ENCODE measurements at places on chromosomes 13 and 19.
A peak's percentile ranks its signal among the peaks of the same experiment; 100 is the strongest.

DNA sequence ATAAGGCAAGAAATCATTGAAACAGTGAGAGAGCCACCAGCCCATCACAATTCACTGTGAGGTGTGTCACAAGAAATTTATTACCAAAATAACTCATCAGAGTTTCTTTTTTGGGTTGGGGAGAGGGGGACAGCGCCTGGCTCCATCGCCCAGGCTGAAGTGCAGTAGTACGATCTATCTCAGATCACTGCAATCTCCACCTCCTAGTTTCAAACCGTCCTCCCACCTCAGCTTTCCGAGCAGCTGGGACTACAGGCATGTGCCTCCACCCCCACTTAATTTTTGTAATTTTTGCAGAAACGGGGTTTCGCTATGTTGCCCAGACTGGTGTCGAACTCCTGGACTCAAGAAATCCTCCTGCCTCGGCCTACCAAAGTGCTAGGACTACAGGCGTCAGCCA lies 3.6 kb downstream of the IFNL1 start:
- DNase-seq = no peak

GRCh38 chr19:58562122-58563033 lies 4.0 kb upstream of the UBE2M start:
- peak; percentile 50 for DNase-seq

- no peak for DNase-seq
Measured at GRCh38 chr19:55392820-55393761, 7.4 kb downstream of the RPL28 start.

DNA sequence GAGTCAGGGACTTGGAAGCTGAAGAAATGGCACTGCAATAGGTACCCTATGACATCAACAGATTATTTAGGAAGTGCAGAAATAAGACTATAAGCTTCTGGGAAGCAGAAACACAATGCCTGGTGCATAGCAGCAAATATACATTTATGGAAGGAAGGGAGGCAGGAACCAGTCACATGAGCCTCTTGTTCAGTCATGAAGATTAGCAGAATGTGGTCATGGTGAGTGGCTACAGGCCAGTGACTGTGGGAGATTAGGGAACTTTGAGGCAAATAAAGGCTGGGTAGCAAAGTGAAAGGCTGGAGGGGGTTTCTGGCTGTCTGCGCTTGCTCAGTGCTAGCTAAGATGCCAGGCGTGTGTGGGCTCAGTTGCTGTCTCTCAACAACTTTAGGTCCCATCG lies 96.3 kb downstream of the EPSTI1 start:
- DNase-seq = peak; percentile 31

DNA sequence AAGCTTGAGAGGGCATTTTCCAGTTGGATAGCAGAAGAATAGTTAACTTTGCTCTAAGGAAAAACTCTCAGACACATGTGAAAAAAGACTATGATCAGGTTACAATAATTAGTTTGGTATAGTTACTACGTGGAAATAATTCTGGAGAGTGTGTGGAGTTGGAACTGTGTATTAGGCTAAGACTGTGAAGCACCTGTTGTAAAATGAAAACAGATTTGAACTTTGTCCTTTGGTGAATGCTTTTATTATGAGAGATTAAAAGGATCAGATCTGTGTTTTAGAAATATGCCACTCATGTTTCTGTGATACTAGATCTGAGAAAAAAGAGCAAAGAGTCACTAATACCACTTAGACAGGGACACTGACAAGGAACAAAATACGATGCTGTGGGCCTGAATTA lies 807.5 kb upstream of the ATXN8OS start:
- DNase-seq = no peak

DNA sequence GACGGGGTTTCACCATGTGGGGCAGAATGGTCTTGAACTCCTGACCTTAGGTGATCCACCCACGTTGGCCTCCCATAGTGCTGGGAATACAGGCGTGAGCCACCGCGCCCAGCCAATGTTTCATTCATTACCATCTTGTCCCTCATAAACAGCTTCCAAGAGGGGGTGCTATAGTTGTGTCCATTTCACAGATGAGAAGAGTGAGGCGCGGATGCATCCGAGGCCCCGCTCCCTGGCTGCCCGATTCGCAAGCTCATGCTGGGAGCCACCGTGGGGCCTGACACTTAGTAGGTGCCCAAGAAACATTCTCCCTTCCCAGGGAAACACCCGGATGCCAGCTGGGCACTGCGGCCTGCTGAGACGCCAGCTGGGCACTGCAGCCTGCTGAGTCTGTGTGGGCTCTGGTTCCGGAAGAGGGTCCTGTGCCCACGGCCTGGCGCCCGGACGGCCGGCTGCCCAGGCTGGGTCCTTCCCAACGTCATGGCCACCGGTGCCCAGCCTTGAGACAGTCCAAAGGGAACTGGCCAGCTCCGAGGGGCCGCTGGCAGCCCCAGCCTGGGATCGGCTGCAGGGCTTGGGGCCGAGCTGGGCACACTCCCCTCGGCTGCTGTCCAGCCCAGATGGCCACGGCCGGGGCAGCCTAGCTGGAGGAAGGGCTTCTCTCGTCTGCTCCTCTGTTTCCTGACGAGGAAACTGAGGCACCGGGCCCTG lies 54.7 kb downstream of the NFIC start:
- no peak for DNase-seq

- DNase-seq = no peak
Measured at GRCh38 chr13:112692104-112692503, 2.3 kb downstream of the ATP11A start.

DNA sequence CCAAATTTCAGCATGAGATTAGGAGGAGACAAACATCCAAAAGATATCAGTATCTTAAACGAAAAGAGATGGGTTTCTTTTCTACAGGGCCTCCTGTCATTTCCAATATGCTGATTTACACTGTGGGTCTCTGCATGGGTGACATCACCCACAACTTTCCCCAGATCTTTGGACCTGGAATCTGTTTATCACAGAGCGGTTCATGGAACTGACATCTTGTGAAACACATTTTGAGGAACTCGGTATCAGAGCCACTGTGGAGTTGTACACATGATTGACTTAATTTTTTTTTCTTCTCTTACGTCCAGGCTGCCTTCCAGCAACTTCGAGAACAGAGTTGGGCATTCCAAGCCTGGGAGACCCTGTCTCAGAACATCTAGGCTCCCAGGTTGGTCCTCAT lies 80.2 kb upstream of the SERP2 start:
- no peak for DNase-seq

DNA sequence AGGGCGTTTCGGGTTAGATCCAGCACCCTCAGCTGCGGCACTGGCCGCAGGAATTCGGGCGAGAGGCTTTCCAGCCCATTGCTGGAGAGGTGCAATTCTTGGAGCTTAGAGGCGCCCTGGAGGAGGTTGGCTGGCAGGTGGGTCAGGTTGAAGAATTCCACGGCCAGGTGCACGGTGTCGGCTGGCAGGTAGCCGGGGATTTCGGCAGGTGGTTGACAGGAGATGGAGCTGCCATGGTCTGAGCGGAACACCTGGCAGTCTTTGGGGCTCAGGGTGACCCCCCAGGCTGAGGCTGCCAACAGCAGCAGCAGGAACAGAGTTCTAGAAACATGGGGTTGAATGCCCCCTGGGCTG lies 1.3 kb downstream of the LRG1 start:
- no peak for DNase-seq

DNA sequence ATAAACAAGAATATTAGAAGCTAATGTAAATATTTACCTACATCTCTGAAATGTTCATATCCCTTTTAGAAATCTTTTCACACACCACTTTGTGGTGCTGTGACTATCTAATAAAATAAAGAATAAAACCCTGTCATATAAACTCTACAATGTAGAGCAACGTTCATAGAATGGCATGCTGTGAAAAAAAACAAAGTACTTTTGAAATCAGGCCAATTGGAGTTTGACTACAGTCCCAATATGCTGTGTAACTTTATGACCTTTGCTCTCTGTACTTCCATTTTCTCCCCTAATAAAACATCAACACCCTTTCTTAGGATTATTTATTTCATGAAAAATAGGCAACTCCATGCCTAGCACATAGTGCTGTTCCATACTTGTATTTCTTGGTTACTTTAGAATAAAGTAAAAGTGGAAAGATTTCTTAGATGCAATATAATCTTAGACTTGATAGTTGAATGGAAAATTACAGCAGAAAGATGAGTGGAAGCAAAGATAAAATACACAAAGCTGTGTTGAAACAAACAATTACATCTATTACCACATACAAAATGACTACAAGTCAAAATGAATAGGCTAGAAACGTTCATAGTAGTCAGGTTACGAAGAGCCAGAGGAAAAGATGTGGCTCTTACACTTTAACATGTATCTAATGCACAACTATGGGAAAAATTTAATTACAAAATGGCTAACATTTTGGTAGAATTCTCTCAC lies 613.2 kb upstream of the SLITRK5 start:
- DNase-seq = peak; percentile 7

- DNase-seq = peak; percentile 62
Measured at GRCh38 chr19:2167896-2168618, 4.3 kb downstream of the DOT1L start.

- DNase-seq = peak; percentile 5
Measured at GRCh38 chr19:55257461-55258420, 1.1 kb downstream of the PPP6R1 start.

- peak; percentile 3 for DNase-seq
Measured at GRCh38 chr19:33348301-33349010, 25.1 kb upstream of the CEBPG start.

- no peak for DNase-seq
Measured at GRCh38 chr19:23542562-23542961, 144.4 kb downstream of the ZNF675 start.

DNA sequence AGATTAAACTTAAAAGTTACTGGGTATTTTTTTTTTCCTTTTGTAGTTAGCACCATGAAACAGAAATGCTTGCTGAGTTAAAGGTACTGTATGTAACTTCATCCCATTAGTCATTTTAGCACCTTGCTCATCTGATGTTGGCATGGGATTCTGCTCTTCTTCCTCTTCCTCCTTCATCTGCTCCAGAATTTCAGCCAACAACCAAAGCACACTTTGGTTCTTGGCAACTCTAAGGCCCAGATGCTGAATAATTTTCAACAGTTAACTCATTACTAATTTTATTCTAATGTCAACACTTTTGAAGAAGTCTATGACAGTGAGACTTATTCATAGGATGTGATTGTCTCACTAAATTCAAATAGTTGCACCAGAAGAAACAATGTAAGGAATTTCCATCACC lies 359.2 kb downstream of the KCTD12 start:
- no peak for DNase-seq

DNA sequence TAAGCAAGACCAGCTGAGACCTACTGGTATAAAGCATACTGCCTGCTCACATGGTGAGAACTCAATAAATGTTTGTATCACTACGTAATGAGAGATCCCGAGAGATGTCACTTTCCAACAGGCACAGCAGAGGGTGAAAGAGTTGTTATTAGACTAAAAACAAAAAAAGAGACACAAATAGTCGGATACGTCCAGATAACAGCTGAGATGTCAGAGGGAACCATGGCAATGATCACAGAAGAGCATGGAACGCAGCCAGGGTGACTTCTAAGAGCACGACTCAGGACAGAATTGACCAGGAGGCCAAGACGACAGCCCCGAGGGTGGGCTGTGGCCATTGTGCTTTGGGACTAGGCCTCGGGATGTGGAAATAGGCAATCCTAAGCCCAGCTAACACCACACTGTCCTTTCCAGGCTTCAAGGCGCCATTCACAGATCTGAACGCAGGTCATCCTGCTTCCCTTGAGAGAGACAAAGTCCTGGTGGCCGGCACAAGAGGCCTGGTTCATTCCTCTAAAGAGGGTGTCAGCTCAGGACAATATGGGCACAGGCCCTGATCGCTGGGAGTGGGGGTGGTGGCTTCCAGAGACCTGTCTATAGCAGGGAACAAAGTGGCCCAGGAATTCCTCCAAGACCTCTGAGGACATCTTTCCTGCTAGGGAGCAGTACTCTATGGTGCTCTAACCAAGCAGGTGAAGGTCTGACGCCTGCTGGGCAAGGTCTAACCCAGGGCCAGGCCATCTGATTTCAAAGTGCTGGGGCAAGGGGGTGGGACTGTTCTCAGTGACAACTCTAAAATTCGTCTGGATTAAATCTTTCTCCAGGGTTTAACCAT lies 3.2 kb downstream of the SH3GL1 start:
- no peak for DNase-seq

DNA sequence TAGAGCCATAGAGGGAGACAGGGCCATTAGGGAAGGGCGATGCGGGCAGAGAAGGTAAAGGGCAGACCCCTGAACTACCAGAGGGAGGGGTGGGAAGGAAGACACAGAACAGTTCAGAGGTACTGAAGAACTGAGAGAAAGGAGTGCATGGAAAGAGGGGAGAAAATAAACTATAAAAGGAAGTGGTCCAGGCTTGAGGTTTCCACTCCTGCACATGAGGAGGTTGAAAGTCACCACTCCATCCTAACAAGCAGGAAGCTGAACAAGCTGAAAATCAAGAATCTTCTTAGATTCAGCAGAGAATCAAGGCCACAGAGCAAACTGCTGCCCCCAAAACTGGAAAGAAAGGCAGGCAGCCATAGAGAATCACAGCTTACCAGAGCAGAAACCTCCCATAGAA lies 45.1 kb downstream of the MIPEP start:
- no peak for DNase-seq

GRCh38 chr13:88031980-88032559 lies 360.9 kb downstream of the SLITRK5 start:
- peak; percentile 1 for DNase-seq

DNA sequence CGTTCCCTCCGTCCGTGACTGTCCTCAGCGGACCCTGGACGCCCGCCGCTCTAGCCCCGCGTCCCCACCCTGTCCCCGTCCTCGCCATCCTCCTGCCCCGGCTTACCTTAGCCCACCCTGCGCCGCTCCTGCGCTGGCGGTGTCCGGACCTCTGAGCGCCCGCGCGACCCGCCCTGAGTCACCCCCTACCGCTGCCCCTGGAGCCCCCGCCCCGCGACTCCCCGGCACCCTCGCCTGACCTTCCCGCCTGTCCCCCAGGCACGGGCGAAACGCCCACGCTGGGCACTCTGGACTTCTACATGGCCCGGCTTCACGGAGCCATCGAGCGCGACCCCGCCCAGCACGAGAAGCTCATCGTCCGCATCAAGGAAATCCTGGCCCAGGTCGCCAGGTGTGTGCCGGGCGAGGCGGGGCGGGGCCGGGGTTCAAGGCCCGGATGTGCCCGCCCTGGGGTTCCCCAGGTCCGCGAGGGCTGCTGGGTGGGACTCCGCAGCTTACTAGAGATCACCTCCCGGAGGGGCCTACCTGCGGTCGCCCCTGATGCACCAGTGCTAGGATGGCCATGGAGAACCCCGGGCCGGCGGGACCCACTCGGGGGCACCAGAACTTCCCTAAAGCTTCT lies 5.1 kb downstream of the HMG20B start:
- DNase-seq = no peak

GRCh38 chr19:29367791-29368222 lies 154.9 kb upstream of the UQCRFS1 start:
- no peak for DNase-seq

GRCh38 chr19:23394511-23394910 lies 760 bp downstream of the ZNF91 start:
- DNase-seq = peak; percentile 36

- DNase-seq = no peak
Measured at GRCh38 chr13:110258876-110259631, 47.9 kb downstream of the COL4A1 start.

GRCh38 chr19:31600731-31601295 lies 251.6 kb upstream of the TSHZ3 start:
- DNase-seq = no peak
